ENCODE measurements at places on chromosomes 13 and 19. TPM values are rescaled to one million over a fixed set of nuclear protein-coding genes. Genes with fewer than 3 reads are reported as not detected.

- peak; percentile 22 for DNase-seq
Observed at GRCh38 chr13:57630661-57631595, 616 bp upstream of the PCDH17 start.

Gene ICAM5
- 0.83 TPM for total RNA-seq

DNA sequence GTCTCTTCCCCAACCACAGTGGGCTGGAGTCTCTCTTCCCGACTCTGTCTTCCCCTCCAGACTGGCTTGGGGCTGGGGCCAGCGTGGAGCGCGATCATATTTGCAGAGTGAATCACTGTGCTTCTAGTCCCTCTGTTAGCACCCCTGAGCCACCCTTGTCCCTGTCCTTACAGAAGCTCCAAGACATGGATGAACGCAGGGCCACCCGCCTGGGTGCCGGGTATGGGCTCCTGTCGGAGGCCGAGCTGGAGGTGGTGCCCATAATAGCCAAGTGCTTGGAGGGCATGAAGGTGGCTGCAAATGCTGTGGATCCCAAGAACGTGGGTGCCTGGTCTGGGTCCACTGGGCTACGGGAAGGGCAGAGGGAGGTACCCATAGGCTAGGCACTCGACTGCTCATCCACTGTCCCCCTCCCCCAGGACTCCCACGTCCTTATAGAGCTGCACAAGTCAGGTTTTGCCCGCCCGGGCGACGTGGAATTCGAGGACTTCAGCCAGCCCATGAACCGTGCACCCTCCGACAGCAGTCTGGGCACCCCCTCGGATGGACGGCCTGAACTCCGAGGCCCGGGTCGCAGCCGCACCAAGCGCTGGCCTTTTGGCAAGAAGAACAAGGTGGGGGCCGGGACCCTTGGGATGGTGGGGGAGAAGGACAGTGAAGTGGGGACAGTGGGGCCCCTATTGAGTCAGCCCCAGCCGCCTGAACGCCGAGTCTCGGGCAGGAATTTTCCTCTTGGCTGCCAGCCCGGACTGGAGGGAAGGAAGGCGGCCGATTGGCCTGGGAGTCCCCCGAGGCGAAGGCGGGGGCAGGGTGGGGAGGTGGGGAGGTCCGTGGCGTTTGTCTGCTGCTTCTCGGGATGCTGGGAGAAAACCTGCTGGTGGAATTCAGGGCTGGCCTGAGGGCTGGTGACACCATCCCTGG is 5.2 kb downstream of the TRIP10 start:
- no peak for DNase-seq

- DNase-seq: no peak
Observed at GRCh38 chr19:30065680-30066606, 123.9 kb downstream of the URI1 start.

- DNase-seq: no peak
Observed at GRCh38 chr13:61546911-61547310, 131.3 kb upstream of the PCDH20 start.

Gene CYSLTR2
- 5.3 TPM for total RNA-seq

- no peak for DNase-seq
Observed at GRCh38 chr13:34208336-34208735, 390.4 kb downstream of the RFC3 start.

DNA sequence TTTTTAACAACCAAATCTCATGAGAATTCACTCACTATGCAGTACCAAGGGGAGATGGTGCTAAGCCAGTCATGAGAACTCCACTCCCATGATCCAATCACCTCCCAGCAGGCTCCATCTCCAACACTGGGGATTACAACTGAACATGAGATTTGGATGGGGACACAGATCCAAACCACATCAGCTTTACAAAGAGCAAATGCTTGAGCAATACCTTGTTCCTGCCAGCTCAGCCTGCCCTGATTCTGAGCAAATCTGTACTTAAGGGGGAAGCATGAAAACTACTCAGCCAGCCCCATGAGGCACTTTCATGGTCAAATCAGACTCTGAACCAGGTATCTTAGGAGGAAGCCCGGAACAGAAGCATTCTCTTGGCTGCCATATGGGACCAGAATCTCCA is 259.9 kb downstream of the TBC1D4 start:
- no peak for DNase-seq

Gene LYPD3
- total RNA-seq: 1.8 TPM

Gene SRRM5
- 0.72 TPM for total RNA-seq

Gene IZUMO2
- total RNA-seq: not detected

Gene ALDH16A1
- 42.9 TPM for total RNA-seq

- DNase-seq: no peak
Observed at GRCh38 chr19:50912727-50913716, 1.8 kb upstream of the KLK4 start.

GRCh38 chr19:56759531-56759930 is 81.0 kb downstream of the PEG3 start:
- DNase-seq: no peak

Gene TRIM13
- 19.7 TPM for total RNA-seq

DNA sequence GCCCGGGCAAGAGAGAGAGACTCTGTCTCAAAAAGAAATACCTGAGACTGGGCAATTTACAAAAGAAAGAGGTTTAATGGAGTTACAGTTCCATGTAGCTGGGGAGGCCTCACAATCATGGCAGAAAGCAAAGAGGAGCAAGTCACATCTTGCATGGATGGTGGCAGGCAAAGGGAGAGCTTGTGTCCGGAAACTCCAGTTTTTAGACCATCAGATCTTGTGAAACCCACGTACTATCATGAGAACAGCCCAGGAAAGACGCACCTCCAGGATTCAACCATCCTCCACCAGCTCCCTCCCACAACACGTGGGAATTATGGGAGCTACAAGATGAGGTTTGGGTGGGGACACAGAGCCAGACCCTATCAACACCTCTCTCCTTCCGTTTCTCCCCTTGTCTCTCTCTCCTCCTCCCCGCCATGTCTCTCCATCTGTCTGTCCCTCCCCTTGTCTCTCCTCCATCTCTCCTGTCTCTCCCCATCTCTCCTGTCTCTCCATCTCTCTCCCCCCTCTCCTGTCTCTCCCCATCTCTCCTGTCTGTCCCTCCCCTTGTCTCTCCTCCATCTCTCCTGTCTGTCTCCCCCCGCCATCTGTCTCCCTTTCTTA is 10.0 kb downstream of the POLR2E start:
- DNase-seq: no peak

DNA sequence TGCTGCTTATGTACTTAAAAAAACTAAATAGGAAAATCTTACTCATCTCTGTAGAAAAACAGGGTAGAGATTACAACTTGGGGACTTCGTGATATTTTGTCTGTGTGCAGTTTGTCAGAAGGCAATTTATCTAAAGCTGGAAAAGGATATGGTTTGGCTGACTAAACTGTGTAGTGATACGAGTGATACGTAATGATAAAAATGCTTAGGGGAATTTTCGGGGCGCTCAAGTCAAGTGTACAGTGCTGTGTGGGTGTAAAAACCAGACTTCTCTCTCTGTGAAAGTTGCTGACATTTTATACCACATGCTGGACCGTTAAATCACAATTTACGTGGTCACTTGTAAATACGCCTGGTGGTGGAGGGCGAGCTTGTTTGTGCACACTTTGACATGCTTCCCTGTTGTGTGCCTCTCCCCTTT is 221.7 kb downstream of the KCNRG start:
- DNase-seq: no peak

Gene SMIM17
- total RNA-seq: not detected

DNA sequence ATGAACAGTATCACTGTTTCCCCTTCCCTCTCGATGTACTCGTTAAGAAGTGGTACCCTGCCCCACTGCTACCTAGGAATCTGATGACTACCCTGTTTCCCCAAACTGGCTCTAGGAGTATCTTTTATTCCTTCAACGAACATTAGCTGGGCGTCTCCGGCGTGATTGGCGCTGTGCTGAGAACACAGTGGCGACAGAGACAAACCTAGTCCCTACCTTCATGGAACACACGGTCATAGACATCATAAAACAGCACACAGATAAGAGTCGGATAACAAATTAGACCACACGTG is 730 bp downstream of the SYMPK start:
- no peak for DNase-seq

- DNase-seq: no peak
Observed at GRCh38 chr13:29522044-29522685, 73.3 kb downstream of the SLC7A1 start.

- DNase-seq: no peak
Observed at GRCh38 chr19:16895467-16896145, 6.8 kb downstream of the F2RL3 start.

Gene REX1BD
- total RNA-seq: 109 TPM

- no peak for DNase-seq
Observed at GRCh38 chr13:114298866-114299265, 15.4 kb upstream of the CHAMP1 start.

DNA sequence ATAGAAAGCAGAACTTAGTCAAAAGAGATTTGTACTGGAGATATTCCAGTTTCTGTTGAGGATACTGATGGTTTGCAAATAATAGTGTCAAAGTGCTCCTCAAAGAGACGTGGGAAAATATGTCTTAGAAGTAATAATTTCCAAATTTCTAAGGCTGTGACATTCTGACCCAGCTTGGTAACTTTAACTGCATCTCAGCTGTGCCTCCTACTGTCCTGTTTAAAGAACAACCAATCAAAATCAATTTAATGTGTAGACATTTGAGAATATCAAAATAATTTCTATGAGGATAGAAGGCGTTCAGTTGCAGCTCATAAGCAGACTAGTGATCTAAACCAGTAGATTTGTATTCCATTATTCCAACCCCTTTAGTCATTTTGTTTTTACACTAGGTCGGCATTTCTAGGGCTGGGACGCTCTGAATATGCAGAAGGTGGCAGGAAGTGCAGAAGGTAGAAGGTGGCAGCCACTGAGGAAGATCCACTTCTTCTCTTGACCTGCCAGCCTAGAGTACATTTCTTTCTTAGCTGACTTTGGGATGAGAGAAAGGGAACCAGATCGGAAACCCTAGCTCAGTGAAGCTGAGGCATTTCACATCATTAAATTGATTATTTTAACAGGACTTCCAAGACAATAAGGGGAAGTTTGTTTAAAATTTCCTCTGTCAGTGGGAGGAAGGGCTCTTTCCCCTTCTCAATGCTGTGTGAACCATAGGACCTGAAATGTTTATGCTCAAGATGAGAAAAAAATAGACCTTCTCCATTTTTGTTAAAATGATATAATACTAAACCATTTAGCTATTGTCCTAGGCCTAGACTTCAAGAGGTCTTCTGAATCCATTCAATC is 67.5 kb downstream of the COL4A1 start:
- DNase-seq: no peak

DNA sequence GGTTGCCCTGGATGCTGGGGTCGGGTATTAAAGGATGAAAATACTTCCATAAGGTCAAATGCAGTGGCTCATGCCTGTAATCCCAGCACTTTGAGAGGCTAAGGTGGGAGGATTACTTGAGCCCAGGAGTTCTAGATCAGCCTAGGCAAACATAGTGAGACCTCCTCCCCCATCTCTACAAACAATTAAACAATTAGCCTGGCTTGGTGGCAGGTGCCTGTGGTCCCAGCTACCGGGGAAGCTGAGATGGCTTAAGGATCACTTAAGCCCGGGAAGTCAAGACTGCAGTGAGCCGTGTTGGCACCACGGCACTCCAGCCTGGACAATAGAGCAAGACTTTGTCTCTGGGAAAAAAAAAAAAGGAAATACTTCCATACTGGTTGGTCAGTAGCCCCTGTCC is 1.5 kb downstream of the KLK11 start:
- DNase-seq: no peak

DNA sequence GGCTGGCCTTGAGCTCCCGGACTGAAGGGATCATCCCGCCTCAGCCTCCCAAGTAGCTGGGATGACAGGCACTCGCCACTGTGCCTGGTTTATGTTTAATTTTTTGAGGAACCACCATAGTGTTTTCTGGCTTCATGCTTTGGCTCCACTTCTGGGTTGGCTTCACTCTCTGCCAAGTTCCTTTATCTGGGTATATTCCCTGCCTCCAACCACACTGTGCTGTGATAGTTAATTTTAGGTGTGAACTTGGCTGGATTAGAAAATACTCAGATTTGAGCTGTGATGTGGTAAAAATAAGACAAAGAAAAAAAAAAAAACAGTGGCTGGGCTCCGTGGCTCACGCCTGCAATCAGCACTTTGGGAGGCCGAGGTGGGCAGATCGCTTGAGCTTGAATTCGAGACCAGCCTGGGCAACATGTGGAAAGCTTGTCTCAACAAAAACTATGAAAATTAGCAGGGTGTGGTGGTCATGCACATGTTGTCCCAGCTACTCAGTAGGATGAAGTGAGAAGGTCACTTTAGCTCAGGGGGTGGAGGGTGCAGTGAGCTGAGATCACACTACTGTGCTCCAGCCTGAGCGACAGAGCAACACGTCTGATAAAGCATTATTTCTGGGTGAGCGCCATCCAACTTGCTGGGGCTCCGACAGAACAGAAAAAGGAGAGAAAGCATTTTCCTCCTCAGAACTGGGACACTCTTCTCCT is 7.5 kb upstream of the ILF3 start:
- DNase-seq: no peak

Gene MICOS13
- 44.1 TPM for total RNA-seq

- no peak for DNase-seq
Observed at GRCh38 chr13:43441899-43442499, 344.8 kb downstream of the ENOX1 start.

GRCh38 chr13:39134574-39134973 is 96.3 kb downstream of the NHLRC3 start:
- no peak for DNase-seq

Gene BCL2L12
- total RNA-seq: 63.4 TPM

- peak; percentile 71 for DNase-seq
Observed at GRCh38 chr13:26872525-26873385, 112.2 kb upstream of the GPR12 start.

Gene ZNF681
- 5.8 TPM for total RNA-seq

- no peak for DNase-seq
Observed at GRCh38 chr13:34256236-34256635, 438.3 kb downstream of the RFC3 start.

Gene C13orf42
- not detected for total RNA-seq

Gene CYP2B6
- total RNA-seq: not detected

- DNase-seq: no peak
Observed at GRCh38 chr19:48844472-48844871, 8.2 kb upstream of the HSD17B14 start.

- peak; percentile 69 for DNase-seq
Observed at GRCh38 chr13:49220036-49220855, at the start of gene MLNR. MLNR (plus strand) TSS chr13:49220338; CDS start chr13:49220338, 0 bp downstream.

Gene ZNF470
- 7.3 TPM for total RNA-seq

DNA sequence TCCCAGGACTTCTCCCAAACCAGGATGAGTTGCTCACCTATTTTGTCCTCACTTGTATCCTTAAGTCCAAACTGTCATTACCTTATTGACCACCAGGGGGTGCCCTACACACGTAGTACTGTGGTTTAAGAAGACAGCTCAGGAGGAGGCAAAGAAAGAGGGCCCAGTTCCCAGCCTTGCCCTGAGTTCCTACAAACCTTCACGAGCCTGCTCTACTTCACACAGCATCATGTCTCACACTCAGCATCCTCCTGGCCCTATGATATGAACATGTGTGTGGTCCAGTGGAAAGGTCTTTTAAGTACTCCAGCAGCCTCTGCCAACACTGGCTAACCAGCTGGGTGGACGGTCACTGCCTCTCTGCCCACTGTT is 8.1 kb upstream of the ZNF784 start:
- DNase-seq: no peak

Gene ETV2
- total RNA-seq: 1.9 TPM

GRCh38 chr13:61415058-61415721 is 459 bp downstream of the PCDH20 start:
- DNase-seq: no peak

Gene PSG2
- not detected for total RNA-seq

Gene CEACAM6
- total RNA-seq: not detected

Gene PLPP2
- total RNA-seq: not detected
